ENCODE measurements at places on chromosomes 5 and 9. TPM values are rescaled to one million over a fixed set of nuclear protein-coding genes. Genes with fewer than 3 reads are reported as not detected.

DNA sequence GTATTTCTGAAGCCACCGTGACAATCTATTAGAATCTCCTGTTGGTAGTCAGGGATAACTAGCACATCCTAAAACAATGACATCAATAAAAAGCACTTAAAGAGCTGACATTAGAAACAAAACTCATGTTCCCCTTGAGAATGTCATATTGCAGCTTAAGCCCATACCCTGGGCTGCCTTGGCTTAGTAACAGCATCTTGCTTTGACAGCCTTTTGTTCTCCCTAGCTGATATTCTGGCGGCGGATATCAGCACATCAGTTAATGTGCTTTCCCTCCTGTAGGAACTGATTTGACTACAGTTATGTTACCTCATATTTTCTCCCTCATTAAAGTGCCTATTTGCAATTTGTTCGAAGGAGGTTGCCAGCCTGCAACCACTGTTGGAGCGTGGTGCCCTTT lies 214.1 kb downstream of the CD180 start:
- no peak for DNase-seq

BSPRY gene
- total RNA-seq = 0.87 TPM

DNA sequence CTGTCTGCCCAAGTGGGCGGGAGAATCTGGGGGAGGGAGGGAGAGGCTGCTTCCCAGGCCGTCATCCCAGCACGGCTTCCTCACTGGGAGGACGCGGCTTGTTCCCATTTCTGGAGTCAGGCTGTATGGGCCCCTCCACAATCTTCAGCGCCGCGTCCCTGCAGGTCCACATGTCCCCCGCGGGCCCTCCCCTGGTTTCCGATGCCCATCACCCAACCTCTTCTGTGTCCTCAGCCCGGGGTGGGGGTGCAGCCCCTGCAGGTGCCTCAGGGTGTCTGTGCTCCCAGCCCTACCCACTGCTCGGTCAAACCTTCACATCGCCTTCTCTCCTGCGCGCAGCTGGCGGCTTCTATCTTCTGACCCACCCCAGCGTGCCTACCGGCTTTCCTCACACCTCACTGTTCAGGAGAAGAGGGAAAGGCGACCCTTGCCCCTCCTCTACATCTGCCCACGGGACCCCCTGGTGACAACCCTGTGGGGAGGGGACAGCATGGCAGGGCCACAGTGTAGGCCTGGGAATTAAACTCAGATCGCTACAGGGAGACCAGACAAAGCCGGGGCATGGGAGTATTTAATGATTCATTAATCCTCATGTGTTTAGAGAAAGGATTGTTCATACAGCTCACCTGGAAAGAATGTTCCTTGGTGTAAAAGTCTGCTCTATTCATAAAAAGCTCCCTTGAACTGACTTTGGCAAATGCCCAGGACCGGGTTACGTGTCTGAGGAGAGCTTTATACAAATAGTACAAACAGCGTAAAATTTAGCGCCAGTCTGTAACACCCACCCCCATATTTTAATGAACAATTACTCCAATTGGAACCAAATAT lies 145.1 kb downstream of the IRX1 start:
- DNase-seq = no peak

CCDC127 gene
- 7.8 TPM for total RNA-seq

FBN2 gene
- 0.19 TPM for total RNA-seq

GRXCR2 gene
- not detected for total RNA-seq

Measured in activated T-cell treated with anti-CD3 and anti-CD28 coated beads, Interleukin-2, amount 50 U/mL, for 4 hours (primary cell).